Lung (tissue), 17 donors: ENCODE measurements at places on chromosomes 1 and 21. TPM values are rescaled to one million over a fixed set of nuclear protein-coding genes. Genes with fewer than 3 reads are reported as not detected.

The RAD54L gene
- total RNA-seq, result 2.2 TPM

The VAV3 gene
- total RNA-seq, result 7.2 TPM

The ALX3 gene
- total RNA-seq, result not detected

The NR1I3 gene
- not detected for total RNA-seq

The ZMYND12 gene
- total RNA-seq, result 6.6 TPM

The VSIG8 gene
- total RNA-seq, result 0.23 TPM

The PTGFRN gene
- total RNA-seq, result 51.7 TPM

The CD101 gene
- total RNA-seq, result 2.2 TPM

The LRRC8D gene
- total RNA-seq, result 24.2 TPM

The PRKCZ gene
- total RNA-seq, result 149 TPM

The KRTAP7-1 gene
- not detected for total RNA-seq

The DNASE2B gene
- 1.3 TPM for total RNA-seq

The RNASEL gene
- 9.7 TPM for total RNA-seq

The MTARC2 gene
- total RNA-seq, result 42.9 TPM

The LMX1A gene
- not detected for total RNA-seq

The DRAXIN gene
- 0.31 TPM for total RNA-seq

The INAVA gene
- 11.3 TPM for total RNA-seq

The CDCP2 gene
- total RNA-seq, result 0.14 TPM

The ANKRD65 gene
- 30.2 TPM for total RNA-seq

The OR6K3 gene
- total RNA-seq, result not detected

The TEX50 gene
- total RNA-seq, result not detected

The KRTAP19-1 gene
- not detected for total RNA-seq

The FLG2 gene
- not detected for total RNA-seq

The APP gene
- total RNA-seq, result 414 TPM

The SH2D5 gene
- not detected for total RNA-seq

The LINGO4 gene
- 0.40 TPM for total RNA-seq

The C4BPA gene
- total RNA-seq, result 158 TPM

The GJA9 gene
- not detected for total RNA-seq

The KANK4 gene
- 1.6 TPM for total RNA-seq

The TRPM2 gene
- total RNA-seq, result 5.9 TPM

The GJA8 gene
- total RNA-seq, result not detected

The NOTCH2NLA gene
- total RNA-seq, result 45.1 TPM

The RAB3B gene
- total RNA-seq, result 0.57 TPM

The EPB41 gene
- 48.7 TPM for total RNA-seq

The OLIG2 gene
- 1.1 TPM for total RNA-seq

The PLPP3 gene
- total RNA-seq, result 121 TPM
